ENCODE measurements at places on chromosomes 4 and X.

DNA sequence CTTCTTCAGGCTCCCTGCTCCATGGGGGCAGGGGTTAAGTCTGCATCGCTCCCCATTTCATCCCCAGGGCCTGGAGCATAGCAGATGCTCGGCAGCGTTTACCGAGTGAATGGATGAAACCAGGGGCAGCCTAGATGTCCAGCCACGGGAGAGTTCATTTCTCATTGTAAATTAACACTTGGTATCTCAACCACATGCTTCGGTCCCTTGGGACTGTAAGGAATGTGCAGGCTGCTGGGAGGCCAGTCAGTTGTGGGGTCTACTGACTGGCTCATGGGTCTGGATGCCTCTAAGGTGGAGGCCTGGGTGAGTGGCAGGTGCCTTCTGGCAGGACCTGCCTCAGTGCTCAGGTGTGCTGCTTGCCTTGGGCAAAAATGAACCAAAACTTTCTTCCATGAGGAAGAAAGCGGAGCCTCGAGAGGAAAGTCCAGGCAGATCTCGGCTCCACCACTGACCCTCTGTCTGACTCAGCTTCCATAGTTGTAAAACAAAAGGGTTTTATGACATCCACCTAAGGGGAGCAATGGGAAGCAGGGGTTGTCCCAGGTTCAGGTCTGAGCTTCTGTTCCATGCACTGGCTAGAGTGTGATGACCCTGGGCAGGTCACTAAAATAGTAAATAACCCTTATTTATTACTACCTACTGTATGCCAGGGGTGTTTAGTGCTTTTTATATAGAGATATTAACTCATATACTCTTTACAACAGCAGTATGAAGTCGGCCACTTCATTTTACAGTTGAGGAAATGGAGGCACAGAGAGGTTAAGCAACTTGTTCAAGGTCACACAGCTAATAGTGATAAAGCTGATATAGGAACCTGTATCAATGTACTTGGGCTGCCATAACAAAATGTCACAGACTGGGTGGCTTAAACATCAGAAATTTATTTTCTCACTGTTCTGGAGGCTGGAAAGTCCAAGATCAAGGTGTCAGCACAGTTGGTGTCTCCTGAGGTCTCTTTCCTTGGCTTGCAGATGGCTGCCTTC lies 144.3 kb upstream of the STX18 start:
- peak; percentile 12 for DNase-seq

GRCh38 chr4:57089549-57089948 lies 20.6 kb downstream of the IGFBP7 start:
- no peak for DNase-seq

DNA sequence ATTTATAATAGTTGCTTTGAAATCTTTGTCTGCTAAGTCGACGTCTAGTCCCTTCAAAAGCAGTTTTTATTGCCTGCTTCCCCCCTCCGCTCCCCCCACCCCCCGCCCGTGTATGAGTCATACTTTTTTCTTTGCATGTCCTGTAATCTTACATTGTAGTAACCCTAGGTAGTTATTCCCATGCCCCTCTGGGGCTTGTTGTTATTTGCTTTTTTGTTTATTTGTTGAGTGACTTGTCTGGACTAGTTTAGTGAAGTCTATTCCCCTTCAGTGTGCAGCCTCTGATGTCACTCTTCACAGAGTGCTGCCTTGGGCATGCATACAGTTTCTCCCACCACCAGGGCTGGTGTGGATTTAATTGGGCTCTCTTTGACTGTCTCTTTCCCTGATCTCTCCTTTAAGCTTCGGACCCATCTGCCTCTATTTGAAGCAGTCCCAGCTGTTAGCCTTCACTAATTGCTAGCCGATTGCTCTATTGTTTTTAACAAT lies 86.2 kb downstream of the PPEF1 start:
- no peak for DNase-seq

DNA sequence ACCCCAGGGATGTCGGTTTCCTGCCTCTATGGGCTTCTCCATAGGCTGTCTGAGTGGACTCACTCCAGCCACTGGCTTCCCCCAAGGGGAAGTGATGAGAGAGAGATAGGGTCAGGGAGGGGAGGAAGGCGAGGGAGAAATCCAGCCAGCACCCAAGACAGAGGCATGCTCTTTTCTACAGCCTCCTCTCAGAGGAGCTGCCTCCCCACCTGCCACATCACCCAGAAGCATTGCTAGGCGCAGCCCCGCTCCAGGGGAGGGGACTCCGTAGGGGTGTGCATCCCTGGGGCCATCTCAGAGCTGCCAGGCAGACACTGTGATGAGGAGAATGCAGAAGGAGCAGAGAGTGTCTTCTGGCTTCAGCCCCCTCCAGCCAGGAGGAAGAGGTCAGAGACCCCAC lies 109.5 kb upstream of the NKX1-1 start:
- DNase-seq: no peak

GRCh38 chr4:138897811-138898226 lies 117.8 kb upstream of the NOCT start:
- peak; percentile 37 for DNase-seq

DNA sequence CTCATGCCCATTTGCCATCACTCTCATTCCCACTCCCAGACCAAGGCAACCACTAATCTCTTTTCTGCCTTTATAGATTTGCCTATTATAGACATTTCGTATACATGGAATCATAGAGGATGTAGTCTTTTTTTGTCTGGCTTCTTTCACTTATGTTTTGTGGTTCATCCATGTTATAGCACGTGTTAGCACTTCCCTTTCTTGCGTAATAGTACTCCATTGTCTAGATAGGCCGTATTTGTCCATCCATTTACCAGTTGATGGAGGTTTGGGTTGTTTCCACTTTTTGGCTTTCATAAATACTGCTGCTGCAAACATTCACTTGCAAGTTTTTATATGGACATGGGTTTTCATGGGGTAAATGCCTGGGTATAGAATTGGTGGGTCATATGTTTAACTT lies 48.4 kb downstream of the KIF4A start:
- no peak for DNase-seq

DNA sequence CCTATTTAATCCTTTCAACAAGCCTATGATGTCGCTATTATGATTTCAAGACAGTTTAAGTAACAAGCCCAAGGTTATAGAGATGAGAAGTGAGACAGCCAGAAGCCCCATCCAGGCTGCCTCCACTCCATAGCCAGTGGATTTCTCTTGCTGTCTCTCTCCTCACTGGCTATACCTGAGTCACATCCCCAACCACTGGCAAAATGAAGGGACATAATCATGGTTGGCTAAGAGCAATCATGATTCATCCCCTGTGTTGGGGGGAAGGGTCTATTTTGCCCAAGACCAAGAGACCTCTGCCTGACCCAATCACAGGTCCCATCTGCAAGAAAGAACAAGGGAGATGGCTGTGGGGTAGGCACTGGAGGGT lies 334.9 kb upstream of the GATB start:
- no peak for DNase-seq

GRCh38 chr4:37733240-37733867 lies 47.2 kb upstream of the RELL1 start:
- no peak for DNase-seq

- DNase-seq: no peak
Measured at GRCh38 chr4:48904101-48904500, 2.5 kb downstream of the OCIAD2 start.

DNA sequence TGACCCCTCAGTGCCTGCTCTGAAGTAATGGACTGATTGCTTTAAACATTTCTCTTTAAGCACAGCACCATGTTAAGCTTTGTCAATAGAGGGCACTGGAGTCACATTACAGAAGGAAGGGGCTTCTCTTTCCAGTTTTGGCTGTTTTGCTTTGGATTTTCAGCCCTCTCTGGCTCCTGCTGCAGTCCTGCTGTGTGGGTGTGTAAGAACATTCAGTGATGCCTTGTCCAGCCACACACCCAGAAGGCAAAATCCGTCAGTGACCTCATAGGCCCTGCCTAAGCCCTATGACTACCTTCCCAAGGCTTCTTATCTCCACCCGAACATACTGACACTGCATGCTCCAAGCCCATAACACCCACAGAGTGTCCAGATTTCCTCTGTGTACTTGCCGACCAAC lies 215.3 kb upstream of the CTSO start:
- DNase-seq: no peak

DNA sequence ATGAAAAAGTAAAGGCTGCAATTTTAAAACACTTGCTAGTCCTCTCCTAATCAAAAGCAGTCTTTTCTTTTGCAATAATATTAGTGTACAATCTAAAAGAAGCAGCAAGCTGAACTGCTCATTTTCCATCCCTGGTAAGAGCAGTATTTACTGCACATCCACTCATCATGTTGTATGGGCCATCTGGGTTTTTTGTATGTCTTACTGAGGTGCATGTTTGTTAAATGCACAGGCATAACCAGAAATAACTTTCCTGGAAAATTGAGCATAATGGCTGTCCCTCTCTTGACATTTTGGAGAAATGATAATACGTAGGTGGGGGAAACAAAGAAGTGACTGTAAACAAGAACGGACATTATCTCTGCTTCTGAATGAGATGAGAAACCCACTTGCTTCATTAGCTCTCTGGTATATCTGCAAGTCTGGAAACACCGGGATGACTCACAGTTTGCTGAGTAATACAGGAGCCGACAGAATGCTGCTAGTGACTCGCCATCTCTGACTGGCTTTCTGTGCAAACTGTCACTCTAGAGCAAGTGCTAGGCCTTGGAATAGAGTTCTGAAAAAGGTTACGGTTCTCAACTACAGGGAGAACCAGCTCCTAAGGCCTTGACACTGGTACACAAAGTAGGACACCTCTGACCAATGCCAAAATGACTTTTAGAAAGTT lies 85.7 kb upstream of the MTM1 start:
- DNase-seq: no peak

GRCh38 chr4:139847602-139848001 lies 182.0 kb downstream of the MGST2 start:
- no peak for DNase-seq

GRCh38 chrX:46408553-46409407 lies 136.4 kb downstream of the ZNF674 start:
- peak; percentile 57 for DNase-seq

- no peak for DNase-seq
Measured at GRCh38 chr4:148694702-148695101, 252.5 kb upstream of the NR3C2 start.

DNA sequence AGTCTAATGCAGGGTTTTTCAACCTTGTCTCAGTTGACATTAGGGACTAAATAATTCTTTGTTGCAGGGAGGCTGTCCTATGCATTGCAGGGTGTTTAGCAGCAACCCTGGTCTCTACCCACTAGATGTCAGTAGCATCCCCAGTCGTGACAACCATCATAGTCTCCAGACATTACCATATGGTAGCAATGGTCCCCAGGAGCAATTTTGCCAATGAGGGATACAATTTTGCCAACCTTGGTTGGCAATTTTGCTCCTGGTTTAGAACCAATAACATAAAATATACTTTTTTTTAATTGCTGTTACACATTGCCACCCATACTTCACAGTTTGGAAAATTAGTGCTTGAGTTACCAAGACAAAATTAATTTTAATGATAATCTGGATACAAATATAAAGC lies 6.0 kb downstream of the EREG start:
- peak; percentile 56 for DNase-seq

GRCh38 chr4:13454786-13455185 lies 29.4 kb downstream of the RAB28 start:
- no peak for DNase-seq

GRCh38 chr4:67344594-67345380 lies 200.5 kb downstream of the CENPC start:
- no peak for DNase-seq

- no peak for DNase-seq
Measured at GRCh38 chr4:101644516-101644915, 146.0 kb upstream of the BANK1 start.

GRCh38 chrX:152813206-152813605 lies 17.4 kb downstream of the CETN2 start:
- no peak for DNase-seq
